ENCODE measurements at places on chromosomes 3 and 15. TPM values are rescaled to one million over a fixed set of nuclear protein-coding genes. Genes with fewer than 3 reads are reported as not detected.
A peak's percentile ranks its signal among the peaks of the same experiment; 100 is the strongest.

- peak; percentile 84 for DNase-seq
Observed at GRCh38 chr15:26773067-26773877, 406 bp upstream of the GABRB3 start.

- DNase-seq: peak; percentile 71
Observed at GRCh38 chr3:196120291-196120951, 38.5 kb upstream of the TFRC start.

DNA sequence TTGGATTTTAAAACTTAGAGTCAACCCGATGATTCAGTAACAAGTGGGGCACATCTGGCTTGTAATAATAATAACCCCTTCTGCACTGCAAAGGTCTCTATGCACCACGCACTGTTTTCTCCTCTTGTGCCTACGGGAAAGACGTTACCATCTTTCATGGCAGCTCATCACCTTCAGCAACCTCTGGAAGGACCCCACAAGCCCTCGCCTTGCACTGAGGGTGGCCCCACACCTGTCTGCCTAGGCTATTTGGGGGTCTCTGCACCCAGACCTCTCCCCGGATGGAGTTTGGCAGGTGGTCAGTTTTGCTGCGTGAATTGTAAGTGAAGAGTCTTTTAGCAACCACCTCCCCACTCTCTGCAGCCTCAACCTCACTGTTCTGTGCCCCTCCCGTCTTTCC is 138.6 kb upstream of the MEF2A start:
- peak; percentile 12 for DNase-seq

GRCh38 chr3:123716411-123716810 is 131.6 kb upstream of the HACD2 start:
- no peak for DNase-seq

DNA sequence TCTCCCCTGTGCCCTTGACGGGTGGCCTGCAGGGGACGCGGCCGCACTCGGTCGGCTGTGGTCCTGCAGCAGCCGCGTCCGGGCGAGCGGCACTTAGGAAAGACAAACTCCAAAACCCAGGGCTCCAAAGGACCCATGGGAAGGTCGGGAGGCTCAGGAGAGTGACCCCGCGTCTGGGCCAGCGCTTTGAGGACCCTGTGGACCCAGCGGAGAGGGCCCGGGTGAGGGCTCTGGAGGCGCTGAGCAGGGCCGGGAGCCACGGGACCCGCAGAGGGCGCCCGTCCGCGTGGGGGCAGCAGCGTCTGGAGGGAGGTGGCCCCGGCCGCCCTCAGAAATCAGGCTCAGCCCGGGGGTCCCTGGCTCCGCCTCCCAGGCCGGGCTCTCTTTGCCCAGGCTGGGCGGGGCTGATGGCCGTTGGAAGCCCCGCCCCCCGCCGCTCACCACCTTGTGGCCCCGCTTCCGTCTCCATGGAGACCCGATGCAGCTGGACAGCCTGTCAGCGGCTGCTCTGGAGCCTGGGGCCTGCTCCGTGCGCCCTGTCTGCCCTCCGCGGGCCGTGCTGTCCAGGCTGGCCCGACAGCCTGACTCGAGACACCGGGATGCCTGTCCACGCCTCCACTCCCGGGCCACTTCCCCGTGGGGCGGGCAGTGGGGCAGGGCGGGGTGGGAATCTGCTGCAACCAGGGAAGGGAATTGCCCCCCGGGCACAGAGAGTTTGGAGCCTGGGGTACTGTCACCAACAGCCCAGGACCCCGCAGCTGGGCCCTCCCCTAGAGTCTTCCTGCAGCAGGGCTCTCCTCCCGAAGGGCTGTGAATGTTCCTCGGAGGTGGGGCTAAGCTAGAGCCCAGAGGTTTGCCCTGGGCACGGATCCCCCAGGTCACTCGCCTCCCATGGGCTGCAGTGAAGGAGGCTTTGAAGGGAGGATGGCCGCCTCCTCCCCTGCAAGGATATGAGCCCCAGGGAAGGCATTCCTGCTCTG is 34.8 kb upstream of the RPL32 start:
- DNase-seq: peak; percentile 73

DNA sequence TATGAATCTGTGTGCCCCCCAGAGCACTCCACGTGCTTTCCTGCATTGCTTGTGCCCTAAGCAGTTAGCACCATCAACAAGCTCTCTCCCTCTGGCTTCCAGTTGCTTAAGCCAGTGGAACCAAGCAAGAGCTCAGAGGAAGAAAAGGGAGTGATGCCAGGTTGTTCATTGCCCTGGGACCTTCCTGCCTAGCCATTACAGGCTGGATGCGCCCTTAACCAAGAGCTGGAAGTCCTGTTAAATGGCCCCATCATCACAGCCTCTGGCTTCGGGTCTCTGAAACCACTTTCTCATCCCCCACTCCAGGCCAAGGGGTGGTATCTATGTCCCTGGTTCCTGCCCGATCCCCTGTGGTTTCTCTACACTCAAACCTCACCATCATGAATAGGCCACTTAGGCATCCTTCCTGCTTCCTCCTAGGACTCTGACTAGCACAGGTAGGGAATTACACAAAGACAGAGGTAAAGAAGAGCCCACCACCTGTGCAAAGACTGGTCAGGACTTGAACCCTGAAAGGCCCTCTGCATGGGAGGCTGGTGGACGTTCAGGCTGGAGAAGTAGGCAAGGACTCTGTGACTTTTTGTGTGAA is 309.5 kb upstream of the TRIM42 start:
- DNase-seq: no peak

DNA sequence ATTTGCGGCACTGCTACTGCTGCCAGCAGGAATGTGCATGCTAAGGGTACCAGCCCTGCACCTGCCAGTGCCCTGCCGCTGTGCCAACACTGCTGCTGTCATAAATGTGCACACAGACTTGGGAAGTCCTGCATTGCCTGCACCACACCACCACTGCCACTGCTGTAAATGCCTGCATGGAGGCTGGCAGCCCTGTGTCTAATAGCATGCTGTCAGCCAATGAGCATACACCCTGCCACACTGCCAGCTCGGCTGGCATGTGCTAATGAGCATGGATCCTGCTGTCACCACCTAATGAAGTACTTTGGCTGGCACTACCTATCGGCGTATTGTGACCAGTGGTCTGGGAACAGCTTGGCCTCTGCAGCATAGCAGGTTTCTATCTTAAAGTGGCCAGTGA is 981.8 kb upstream of the GBE1 start:
- no peak for DNase-seq

- no peak for DNase-seq
Observed at GRCh38 chr3:65787340-65787739, 251.4 kb downstream of the MAGI1 start.

DNA sequence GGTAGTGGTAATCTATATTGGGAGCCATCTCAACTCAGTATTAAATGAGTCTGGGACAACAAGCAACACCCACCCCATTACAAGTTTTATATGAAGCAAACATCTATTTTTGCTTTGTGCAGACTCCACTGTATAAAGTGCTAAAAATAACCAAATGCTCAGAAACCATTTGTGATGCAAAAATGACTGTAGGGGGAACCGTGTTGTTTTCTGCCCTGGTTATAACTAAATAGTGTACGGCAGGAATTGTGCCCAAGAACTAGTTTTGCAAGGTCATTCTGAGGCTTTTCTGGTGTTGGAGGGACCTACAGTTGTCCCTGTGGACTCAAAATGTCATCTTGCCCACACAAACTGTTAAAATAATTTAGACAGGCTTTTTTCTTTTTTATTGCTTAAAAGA is 88.3 kb downstream of the ITPR1 start:
- DNase-seq: no peak

- no peak for DNase-seq
Observed at GRCh38 chr3:30630238-30631030, 24.0 kb downstream of the TGFBR2 start.

DNA sequence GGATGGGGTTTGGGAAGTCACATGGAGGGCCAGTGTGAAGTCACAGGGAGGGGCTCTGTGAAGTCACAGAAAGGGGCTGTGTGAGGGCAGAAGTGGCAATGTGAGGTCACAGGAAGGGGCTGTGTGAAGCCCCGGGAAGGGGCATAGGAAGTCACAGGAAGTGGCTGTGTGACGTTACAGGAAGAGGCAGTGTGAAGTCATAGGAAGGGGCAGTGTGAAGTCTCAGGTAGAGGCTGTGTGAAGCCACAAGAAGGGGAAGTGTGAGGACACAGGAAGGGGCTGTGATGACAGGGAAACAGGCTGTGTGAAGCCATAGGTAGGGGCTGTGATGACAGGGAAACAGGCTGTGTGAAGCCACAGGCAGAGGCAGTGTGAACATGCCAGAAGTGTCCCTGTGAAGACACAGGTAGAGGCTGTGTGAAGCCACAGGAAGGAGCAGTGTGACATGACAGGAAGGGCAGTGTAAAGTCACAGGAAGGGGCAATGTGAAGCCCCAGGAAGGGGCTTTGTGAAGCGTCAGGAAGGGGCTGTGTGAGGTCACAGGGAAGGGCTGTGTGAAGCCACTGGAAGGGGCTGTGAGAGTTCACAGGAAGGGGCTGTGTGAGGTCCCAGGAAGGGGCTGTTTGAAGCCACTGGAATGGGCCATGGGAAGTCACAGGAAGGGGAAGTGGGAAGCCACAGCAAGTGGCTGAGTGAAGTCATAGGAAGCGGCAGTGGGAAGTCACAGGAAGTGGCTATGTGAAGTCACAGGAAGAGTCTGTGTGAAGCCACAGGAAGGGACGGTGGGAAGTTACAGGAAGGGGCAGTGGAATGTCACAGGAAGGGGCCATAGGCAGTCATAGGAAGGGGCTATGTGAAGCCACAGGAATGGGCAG is 37.1 kb downstream of the GASK1A start:
- no peak for DNase-seq

GRCh38 chr3:117793622-117794265 is 1084.2 kb downstream of the TUSC7 start:
- no peak for DNase-seq

DNA sequence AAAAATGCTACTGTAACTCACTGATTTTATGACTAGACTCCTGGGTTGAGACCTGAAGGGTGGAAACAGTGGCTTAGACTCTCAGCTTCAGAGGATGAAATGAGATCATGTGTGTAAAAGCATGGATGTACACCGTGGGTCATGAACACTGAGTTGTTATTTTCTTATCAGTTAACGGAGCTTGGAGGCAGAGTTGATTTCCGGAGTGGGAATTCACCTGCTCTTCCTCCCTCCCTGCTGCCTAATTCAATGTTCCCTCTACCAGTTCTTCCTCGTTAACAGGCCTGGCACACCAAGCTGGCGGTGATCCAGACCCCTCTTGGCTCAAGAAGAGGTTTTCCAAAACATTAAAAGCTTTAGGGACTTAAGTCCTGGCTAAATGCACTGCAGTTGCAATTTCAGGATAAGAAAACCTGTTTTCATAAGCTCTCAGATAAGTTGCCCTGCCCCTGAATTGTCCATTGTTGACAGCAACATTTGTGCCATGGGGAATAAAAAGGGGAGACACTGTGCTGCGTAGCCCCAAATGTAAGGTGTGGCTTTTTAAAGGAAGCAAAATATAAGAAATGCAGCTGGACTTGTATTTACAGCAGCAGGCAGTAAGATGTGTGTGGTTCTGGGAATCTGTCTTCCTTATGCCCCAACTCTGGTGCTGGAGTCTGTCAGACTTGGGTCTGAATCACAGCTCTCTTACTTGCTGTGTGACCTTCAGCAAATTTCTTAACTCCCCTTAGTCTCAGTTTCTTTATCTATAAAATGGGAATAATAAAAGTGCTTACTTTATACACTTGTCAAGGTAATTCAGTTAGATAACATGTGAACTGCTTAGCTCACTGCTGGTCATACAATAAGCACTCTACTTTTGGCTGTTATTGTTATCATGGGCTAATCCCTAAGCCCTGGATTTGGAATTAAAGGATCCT is 9.9 kb downstream of the PDIA5 start:
- DNase-seq: peak; percentile 84

GRCh38 chr15:70097063-70097320 is 725 bp downstream of the TLE3 start:
- DNase-seq: no peak

DNA sequence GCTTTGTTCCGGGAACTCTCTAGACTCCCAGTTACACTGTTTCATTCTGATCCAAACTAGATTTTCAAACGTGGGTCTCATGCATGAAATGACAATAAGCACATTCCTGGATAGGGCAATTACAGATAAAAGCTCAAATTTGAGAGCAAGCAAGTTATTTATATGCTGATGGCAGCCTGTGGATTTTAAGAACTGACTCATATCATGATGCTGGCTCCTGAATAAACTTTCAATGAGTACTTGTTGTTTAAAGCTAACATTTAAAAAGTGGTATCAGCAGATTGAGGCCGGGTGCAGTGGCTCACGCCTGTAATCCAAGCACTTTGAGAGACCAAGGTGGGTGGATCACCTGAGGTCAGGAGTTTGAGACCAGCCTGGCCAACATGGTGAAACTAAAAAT is 66.6 kb downstream of the LEO1 start:
- DNase-seq: no peak

- DNase-seq: peak; percentile 68
Observed at GRCh38 chr15:91853948-91854638, 585 bp downstream of the SLCO3A1 start.

DNA sequence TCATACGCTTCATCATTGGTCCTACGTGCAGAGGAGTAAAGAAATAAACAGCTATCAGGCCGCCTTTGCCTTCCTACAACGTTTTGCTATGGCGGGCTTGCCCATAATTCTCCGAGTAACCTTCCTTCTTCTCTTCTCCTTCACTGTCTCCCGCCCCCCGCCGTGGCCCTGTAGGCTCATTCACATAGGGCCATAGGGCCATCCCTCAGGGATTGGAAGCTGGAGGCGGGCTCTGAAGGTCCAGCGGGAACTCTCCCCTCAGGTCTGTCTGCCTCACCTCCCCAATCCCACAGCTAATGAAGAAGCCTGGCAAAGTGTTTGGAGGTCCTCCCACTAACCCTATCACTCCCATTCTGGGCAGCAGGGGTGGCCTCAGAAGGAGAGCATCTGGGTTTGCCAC is 43.6 kb downstream of the SEMA5B start:
- no peak for DNase-seq

DNA sequence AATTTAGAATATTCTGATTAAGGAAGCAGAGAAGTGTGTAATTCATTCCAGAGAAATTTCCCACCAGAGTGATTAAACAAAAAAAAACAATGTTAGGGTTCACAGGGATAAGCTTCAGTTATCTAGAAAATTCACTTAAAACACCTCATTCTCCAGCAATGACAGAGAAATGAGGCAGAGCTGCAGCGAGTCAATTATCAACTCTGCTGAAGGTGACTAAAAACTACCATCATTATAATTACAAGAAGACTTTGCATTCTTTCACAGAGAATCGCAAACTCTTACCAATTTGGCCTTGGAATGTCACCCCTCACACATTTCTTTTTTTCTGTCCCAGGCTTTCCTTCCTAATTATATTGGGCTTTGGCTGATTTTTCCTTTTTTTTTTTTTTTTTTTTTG is 117.1 kb downstream of the RAB11A start:
- DNase-seq: no peak

SLC12A1 gene
- 0.42 TPM for total RNA-seq

FEZF2 gene
- not detected for total RNA-seq

RYR3 gene
- total RNA-seq: 23.1 TPM

IFT122 gene
- 33.5 TPM for total RNA-seq

XRN1 gene
- total RNA-seq: 50.9 TPM

IL16 gene
- 9.1 TPM for total RNA-seq

PODXL2 gene
- total RNA-seq: 4.0 TPM

HHATL gene
- not detected for total RNA-seq

SAMD7 gene
- total RNA-seq: not detected

TTC21A gene
- 11.6 TPM for total RNA-seq

PPP1R14D gene
- not detected for total RNA-seq

RTP1 gene
- total RNA-seq: 0.16 TPM
